ENCODE measurements at places on chromosomes 12 and 14.
A peak's percentile ranks its signal among the peaks of the same experiment; 100 is the strongest.

GRCh38 chr12:47149146-47149545 lies 69.4 kb upstream of the AMIGO2 start:
- no peak for DNase-seq

GRCh38 chr12:42683933-42684801 lies 94.6 kb upstream of the PRICKLE1 start:
- DNase-seq, result no peak

DNA sequence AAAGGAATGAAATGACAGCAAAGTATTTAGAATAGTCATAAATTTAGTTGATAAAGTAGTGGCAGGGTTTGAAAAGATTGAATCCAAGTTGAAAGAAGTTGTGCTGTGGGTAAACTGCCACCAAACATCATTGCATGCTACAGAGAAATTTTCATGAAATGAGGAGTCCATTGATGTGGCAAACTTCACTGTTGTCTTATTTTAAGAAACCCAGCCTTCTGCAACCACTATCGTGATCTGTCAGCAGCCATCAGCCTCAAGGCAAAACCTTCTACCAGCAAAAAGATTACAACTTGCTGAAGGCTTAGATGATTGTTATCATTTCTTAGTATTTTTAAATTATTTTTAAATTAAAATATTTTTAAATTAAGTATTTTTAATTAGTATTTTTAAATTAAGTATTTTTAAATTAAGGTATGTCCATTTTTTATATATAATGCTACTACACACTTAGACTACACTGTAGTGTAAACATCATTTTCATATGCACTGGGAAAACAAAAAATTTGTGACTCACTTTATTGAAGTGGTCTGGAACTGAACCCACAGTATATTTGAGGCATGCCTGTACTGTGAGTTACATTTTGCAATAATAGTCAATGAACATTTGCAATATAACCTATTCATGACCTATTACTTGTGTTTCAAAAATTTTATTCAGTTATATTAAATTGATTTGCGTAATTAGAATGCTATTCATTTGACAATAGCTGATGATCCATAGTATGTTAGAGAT lies 67.2 kb upstream of the SYT1 start:
- DNase-seq, result no peak

DNA sequence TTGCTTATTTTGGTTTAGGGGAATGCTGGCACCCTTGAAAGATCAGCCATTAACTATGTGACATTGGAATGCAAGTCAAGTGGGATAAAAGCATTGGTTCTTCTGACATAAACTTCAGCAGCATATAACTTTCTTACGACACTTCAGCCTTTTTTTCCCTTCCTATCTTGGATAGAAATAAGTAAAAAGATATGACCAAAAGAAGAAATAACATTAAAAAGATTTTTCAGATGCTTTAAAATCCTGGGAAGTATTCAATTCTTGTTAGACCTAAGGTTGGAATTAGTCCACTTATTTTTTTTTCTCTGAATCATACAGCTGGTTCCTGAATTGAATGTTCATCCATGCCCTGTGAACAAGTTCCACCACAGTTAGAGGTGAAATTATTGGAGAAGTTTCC lies 85.6 kb upstream of the TSPAN8 start:
- DNase-seq, result peak; percentile 13

DNA sequence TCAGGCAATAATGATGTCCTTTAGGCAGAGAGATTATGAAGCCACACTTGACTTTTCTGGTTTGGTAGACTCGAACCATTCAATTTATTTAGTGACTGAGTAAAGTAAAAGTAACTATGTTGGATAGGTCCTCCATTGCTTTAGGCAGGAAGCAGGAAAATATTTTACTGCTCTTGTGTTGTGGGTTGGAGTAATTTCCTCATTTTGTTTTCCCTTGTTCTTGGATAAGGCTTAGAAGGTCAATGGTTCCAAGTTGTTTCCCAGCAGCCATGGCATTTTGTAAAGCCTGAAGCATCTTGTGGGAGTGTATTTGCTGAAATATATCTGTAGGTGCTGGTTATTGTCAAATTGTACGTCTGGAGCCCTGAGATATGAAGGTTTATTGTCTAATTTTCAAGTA lies 161.2 kb upstream of the SLC38A2 start:
- DNase-seq, result no peak

GRCh38 chr12:117778656-117779055 lies 190.1 kb downstream of the KSR2 start:
- DNase-seq, result no peak

GRCh38 chr12:57626111-57626920 lies 6.7 kb downstream of the B4GALNT1 start:
- no peak for DNase-seq

- no peak for DNase-seq
Observed at GRCh38 chr12:112421363-112421762, 2.6 kb downstream of the PTPN11 start.

DNA sequence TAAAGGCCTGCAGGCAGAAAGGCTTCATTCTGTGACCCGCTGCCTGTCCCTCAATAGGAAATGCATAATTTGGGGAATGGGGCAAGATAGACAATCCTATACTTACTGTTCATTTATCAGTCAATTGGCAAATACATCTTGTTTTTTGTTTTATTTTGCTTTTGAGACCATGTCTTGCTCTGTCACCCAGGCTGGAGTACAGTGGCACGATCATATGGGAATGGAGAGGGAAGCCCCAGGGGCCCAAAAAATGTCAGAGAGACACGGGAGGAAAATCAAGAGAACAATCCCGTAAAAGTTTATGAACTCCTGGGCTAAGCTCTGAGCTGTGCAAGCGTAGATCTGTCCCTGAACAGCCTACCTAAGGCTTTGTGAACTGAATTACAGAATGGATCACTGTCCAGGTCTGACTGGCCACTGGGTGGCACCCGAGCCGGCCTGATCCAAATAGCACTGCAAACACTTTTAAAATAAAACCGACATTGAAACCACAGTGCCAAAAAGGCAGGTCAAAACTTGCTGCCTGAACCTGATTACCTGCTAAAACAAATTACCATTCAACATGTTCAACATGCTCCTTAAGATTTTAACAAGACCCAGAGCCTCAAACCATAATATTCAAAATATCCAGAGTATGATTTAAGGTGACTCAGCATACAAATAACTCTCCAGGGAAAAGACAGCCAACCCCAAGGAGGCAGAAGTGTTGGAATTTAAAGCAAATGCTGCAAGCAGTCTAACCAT lies 11.8 kb downstream of the COPS7A start:
- peak; percentile 56 for DNase-seq

GRCh38 chr14:83470466-83470865 lies 1936.8 kb upstream of the SEL1L start:
- no peak for DNase-seq

DNA sequence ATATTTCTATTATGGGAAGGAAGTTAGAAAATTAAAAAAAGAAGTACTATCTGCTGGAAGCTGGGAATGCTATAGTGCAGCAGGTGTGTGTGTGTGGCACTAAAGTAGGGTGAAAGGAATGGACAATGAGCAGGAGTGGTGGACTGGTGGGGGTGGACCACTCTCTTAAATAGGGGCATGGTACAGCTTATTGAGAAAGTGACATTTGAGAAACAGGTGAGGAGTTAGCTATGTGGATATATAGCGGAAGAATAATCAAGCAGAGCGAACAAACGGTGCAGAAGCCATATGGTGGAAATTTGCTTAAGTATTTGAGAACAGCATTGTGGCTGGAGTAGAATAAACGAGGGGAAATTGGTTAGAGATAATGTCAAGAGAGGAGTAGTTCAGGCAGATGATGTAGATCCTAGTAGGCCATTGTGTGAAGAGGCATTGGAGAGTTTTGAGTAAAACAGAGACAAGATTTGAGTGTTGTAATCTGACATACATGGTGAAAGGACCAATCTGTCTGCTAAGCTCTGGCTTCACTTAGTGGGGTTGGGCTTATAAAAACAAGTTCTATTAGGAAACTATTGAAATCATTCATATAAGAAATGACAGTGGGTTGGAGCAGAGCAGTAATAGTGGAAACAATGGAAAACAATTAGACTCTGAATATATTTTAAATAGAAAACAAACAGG lies 149.2 kb upstream of the SYT10 start:
- no peak for DNase-seq

- no peak for DNase-seq
Observed at GRCh38 chr14:36848213-36848612, 186.6 kb downstream of the PAX9 start.

DNA sequence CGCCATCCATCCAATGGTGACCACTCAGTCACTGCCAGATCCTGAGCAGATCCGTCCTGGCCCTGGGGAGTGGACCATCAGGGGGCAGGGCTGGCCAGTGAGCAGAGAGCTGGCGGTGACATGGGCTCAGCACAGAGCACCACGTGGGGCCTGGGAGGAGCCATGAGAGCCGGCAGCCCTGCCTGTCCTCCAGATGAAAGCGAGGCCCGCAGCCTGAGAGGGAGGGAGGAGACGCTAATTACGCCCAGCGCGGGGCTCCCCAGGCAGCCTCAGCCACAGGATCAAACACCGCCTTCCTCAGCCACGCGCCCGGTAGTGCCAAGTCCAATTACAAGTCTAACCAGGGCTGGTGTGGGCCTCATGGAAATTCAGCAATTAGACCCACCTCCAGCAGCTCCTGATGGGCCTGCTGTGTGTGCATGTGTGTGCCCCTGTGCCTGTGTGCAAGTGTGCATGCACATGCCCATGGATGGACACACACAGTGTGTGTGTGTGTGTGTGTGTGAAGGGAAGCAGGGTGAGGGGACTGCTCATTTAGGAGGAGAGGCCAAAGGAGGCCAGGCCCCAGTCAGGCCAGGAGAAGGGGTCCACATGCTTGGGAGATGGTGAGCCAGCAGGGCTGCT lies 68.0 kb downstream of the KIF26A start:
- DNase-seq, result no peak

- no peak for DNase-seq
Observed at GRCh38 chr12:94717656-94718055, 67.3 kb upstream of the TMCC3 start.

GRCh38 chr14:81826081-81826480 lies 292.4 kb upstream of the SEL1L start:
- no peak for DNase-seq

DNA sequence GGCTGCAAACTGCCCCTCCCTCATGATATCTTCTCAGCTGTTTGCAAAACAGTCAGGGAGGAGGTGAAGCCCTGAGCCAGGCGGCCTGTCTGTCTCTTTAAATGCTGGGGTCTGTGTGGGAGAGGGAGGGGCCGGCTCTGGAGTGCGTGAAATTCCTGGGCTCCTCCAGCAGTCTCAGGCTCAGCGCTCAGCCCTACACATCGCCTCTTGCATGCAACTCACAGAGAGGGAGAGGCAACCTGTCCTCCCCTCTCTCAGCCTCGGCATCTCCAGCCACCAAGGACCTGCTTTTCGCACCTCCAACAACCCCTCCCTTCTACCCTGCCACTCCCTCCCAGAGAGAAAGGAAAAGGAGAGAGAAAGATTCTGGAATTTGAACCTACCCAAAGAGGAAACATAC lies at the start of gene NRXN3:
TSS of gene NRXN3 (plus strand) at position 171 of the 400 bp plus-strand sequence. CDS start 72,721 bp downstream, outside the sequence.
- DNase-seq, result no peak

GRCh38 chr12:42109031-42109430 lies 35.6 kb downstream of the GXYLT1 start:
- no peak for DNase-seq

GRCh38 chr14:102665621-102666020 lies 73.2 kb downstream of the RCOR1 start:
- DNase-seq, result no peak

GRCh38 chr12:132388379-132389015 lies 59.1 kb upstream of the GALNT9 start:
- DNase-seq, result no peak

DNA sequence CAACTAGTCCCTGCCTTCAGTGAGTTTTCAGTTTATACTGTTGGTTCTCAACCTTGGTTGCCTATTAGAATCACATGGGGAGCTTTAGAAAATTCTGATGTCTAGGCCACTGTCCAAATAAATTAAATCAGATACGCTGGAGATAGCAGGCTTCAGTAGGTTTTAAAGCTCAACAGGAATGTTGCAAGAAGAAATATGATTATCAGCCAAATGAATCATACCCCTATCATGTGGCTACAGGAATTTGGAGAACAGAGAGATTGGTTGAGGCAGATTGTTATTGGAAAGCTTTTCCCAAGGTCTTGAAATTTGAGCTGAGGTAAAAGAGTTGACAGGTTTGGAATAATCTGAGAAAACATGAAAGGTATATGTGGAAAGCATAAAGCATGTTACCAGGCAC lies 125.3 kb downstream of the WIF1 start:
- DNase-seq, result peak; percentile 23

DNA sequence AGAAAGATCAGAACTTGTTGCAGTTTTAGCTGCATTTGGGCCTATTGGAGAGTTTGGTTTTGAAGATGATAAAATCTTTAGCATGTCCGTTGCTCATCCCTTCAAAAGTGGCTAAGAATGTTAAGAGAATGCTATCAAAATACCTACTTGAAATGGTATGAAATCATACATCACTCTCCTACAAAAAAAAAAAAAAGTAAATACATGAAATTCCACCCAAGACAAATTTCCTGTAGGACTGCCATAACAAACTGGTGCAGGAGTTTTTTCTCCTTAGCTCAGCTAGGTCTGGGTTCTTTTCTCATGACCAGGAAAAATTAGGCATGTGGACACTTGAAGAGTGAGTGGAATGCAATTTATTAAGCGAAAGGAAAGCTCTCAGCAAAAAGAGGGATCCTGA lies 15.9 kb upstream of the FAR2 start:
- DNase-seq, result no peak

DNA sequence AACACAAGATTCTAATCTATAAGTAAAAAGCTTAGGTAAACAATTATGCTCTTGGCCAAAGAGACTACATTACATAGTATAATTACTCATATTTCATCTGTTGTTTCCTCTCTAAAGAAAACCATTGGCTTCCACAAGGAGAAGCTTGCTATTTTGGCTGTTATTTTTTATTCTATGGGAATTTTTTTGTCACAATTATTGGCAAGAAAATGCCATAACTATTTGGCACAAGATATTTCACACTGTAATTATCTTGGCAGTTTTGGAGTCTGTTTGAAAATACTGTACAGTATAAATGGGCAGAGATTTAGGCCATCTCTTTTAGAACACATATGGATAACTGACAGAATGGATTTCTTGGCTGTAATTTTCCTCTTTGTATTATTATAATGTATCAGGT lies 51.2 kb downstream of the KCNH5 start:
- DNase-seq, result no peak

DNA sequence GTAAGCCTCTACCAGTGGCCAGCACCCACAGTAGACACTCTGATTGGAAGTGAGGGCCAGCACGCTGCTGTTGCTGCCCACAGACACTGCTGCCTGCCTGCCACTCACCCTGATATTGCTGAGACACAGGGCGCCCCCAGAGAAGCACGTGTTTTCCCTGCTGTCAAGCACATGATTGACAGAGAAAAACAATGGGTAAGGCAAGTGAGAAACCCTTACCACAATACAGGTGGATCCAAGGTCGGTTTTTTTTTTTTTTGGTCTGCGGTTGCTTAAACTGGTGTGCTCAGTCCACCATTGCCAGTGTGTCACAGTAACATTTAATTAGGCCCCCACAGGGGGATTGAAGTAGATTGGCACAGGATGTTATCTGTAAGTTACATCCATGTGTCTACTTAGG lies 65.9 kb downstream of the WDR20 start:
- no peak for DNase-seq

GRCh38 chr12:11879306-11879705 lies 191.4 kb upstream of the BCL2L14 start:
- DNase-seq, result peak; percentile 60

- no peak for DNase-seq
Observed at GRCh38 chr14:28294834-28295440, 471.6 kb upstream of the FOXG1 start.

All from kidney glomerular epithelial cell (primary cell).